Frontal cortex (tissue), 4 donors: ENCODE measurements at places on chromosomes 4 and X. TPM values are rescaled to one million over a fixed set of nuclear protein-coding genes. Genes with fewer than 3 reads are reported as not detected.

Gene SCRG1
- total RNA-seq: 2.4 TPM

Gene WAS
- 2.0 TPM for total RNA-seq

Gene CITED1
- total RNA-seq: 7.3 TPM

Gene LGI2
- 2.0 TPM for total RNA-seq

Gene CCNA2
- 6.9 TPM for total RNA-seq

- no peak for DNase-seq
Measured at GRCh38 chrX:38870361-38870895, 69.2 kb downstream of the MID1IP1 start.

- DNase-seq: no peak
Measured at GRCh38 chrX:27675493-27675892, 85.3 kb downstream of the DCAF8L2 start.

GRCh38 chr4:122879001-122879400 is 43.4 kb downstream of the NUDT6 start:
- DNase-seq: no peak

DNA sequence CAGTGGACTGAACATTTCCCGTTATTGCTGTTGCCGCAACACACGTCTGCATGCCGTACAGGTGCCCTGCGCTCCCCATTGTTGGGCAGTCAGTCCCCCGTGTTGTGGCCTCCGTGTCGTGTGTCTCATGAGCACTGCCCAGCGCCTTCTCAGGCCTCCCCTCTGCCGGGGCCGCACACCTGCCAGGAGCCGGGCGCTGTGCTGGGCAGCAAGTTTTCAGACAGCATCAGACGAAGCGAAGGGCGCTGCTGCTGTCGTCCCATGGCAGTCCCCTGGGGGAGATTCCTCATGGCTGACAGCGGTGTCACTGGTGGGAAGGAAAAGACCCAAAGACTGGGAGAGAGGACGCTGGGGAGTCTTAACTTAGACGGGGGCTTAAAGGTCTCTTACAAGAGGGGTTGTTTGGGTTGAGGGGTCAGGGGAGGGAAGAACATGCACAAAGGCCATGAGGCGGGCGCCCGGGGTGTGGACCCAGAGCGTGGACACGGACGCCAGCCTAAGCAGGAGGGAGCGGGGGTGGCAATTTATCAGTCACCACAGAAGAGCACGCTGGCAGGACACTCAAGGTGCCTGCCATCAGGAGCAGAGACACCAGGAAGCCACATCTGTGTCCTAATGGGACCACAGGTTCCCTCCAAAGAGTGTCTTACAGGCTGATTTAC is 47.3 kb downstream of the RGS12 start:
- DNase-seq: no peak
